ENCODE measurements at places on chromosomes 16 and 17.

DNA sequence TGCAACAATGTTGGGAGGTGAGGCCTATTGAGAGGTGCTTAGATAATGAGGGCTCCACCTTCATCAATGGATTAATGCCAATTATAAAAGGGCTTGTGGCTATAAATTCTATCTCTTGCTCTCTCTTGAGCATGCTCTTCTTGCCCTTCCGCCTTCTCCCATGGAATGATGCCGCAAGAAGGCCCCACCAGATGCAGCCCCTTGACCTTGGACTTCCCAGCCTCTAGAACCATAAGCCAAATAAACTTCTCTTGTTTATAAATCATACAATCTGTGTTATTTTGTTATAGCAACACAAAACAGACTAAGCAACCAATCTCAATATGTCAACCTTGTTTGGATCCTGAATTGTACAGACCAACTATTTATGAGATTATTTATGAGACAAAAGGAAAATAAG, 20.0 kb downstream of the MYH10 start:
- DNase-seq: no peak

DNA sequence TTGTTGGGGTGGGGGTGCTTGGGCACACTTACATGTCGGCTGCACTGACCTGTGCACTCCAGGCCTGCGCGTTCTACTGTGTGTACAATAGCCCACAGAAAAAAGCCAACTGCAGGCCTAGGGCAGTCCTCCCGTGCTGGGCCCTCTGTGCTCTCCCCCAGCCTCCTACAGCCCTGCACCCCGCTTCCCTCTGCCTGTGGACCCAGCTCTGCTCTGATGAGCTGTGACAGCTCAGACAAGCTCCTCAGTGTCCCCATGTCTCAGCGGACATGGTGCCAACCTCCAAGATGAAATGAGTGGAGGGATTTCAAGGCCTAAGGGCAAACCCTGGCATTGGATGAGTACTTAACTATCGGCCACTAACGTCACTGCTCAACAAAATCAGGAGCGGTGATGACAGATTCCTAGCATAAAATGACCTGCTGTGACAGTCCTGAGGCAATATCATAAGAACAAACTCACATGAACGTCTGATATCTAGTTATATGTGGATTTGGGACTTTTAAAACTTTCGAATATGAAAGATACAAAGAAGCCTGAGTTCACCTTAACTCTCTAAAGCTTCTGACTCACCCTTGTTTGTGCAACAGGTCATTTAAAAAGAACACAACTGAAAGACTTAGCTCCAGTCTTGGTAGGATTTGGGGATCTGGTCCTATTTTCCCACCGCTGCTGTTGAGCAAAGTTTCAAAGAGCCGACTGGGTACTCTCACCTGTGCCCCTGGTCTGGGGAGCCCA, 34.7 kb downstream of the CCDC57 start:
- DNase-seq: no peak

DNA sequence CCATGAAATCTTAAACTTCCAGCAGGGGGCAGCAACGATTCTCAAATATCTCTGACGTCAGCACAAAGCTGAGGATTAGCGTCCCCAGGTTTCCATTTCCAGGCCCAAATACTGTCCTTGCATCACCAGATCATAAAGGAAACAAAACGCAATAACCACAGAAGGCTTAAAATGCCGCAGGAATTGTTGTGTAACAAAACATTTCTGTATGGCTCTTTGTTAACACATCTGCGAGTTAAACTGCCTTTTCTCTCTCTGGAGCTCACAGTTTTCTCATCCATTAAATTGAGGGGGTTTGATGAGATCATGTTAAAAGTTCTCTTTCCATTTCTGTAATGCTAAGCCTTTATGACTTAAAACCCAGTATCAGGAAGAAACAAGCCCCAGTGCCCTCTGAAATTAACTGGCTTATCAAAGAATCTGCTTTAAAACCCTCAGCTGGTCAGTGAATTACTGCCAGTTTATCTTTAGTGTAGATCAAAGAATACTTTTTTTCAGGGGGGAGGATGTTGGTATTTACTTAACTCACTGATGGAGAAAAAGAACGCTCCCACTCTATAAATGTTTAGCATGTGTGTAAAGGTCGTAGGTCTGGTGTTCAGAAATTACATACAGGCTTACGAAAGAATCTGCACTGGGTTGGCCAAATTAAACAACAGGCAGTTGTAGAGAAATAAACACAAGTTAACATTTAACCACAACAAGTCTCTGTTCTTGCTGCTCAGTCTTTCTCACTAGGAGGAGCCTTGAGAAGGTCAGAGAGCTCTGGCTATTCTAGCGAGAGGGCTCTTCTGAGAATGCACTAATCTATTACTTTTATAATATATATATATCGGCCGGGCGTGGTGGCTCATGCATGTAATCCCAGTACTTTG, 10.6 kb upstream of the TERF2 start:
- DNase-seq: peak; percentile 62

DNA sequence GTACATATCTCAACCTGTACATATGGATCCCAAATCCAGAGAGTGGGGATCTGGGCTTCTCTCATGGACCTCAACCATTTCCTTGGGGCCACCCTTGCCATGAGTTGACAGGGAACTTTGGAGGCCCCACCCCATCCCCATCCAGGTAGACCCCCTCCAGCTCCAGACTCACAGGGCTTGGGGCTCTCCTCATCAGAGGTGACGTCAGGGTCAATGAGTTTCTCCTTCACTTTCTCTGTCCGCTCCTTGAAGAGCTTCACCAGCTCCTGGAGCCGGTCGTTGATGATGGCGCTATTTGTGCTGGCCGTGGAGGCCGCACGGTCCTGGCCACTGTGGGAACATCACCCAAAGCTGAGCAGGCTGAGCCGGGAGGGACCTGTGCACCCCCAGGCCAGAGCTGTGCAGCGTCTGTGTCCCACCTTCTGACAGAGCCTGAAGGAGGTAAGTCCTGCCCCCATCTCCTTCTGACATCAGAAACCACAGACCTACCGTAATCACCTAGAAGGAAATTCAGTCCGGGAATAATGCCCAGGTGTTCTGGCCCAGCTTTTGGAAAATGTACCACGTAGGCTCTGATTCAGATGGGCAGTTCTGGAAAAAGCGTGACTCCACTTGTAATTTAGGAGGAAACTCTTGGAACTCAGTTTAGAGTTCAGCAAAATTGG, 50.6 kb downstream of the CNGB1 start:
- no peak for DNase-seq

- no peak for DNase-seq
Measured at GRCh38 chr17:10249271-10250010, 51.0 kb upstream of the GAS7 start.

DNA sequence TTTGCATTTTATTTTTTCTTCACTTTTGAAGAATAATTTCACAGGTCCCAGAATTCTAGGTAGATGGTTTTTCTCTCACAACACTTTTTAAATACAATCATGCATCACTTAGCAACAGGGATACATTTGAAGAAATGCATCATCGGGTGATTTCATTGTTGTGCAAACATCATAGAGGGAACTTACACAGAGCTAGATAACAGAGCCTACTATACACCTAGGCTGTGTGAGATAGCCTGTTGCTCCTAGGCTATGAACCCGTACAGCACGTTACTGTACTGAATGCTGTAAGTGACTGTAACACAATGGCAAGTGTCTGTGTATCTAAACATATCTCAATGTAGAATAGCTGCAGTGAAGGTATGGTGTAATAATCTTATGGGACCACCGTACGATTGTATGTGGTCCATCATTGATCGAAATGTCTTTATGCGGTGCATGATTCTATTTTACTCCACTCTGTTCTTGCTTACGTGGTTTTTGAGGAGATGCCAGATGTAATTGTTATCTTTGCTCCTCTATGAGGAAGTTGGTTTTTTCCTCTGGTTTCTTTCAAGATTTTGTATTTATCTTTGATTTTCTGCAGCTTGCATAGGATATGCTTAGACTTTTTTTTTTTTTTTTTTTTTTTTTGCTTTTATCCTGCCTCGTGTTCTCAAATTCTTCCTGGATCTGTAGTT, 35.5 kb upstream of the TMEM92 start:
- DNase-seq: no peak

DNA sequence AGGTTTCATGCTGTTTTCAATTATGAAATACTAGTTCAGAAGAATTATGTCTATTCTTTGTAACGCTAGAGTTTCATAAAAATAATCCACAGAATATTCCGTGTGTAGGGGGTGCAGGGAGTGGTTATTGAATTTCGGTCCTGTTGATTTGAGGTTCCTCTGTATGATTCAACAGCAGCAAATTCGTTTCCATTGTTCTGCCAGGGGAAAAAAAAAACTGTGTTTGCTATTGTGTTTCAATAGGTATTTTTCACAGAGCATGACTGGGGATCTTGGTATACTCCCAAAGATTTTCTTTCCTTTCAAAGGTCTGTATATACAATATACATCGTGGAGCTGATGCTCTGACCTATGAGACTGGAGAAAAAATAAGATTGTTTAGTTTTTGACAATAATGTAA, 15.8 kb downstream of the SHISA9 start:
- DNase-seq: no peak

- DNase-seq: no peak
Measured at GRCh38 chr16:47927330-47927729, 228.5 kb downstream of the ABCC12 start.

- no peak for DNase-seq
Measured at GRCh38 chr17:836151-836550, 54.0 kb downstream of the MRM3 start.

GRCh38 chr16:11329071-11329491, 16.2 kb upstream of the RMI2 start:
- peak; percentile 80 for DNase-seq

Measured in hepatic stellate cell (primary cell).